ENCODE measurements at places on chromosomes 2 and 18.

- no peaks in the 10 kb centered on the region for H3K36me3 ChIP-seq
- peaks cover 17% of the 10 kb centered on the region for H3K4me1 ChIP-seq
- peaks cover 13% of the 10 kb centered on the region for H3K27me3 ChIP-seq
These were observed 60.5 kb downstream of the STPG4 start for GRCh38 chr2:47094511-47095142.

GRCh38 chr2:13676269-13676668 is 956.2 kb upstream of the LRATD1 start:
- H3K36me3 ChIP-seq, result no peaks in the 10 kb centered on the region
- no peak for DNase-seq
- H3K27me3 ChIP-seq, result peaks cover 8% of the 10 kb centered on the region
- H3K27ac ChIP-seq, result no peak overlapping the region

- H3K36me3 ChIP-seq, result no peaks in the 10 kb centered on the region
- no peak for DNase-seq
- peaks cover 36% of the 10 kb centered on the region for H3K27me3 ChIP-seq
- no peak overlapping the region for H3K4me3 ChIP-seq
These were observed 1.3 kb downstream of the SLC23A3 start for GRCh38 chr2:219168526-219168925.

GRCh38 chr2:107804608-107805498 is 21.8 kb upstream of the RGPD4 start:
- no peak overlapping the region for H3K4me3 ChIP-seq
- peaks cover 35% of the 10 kb centered on the region for H3K4me1 ChIP-seq
- no peak overlapping the region for H3K27ac ChIP-seq

DNA sequence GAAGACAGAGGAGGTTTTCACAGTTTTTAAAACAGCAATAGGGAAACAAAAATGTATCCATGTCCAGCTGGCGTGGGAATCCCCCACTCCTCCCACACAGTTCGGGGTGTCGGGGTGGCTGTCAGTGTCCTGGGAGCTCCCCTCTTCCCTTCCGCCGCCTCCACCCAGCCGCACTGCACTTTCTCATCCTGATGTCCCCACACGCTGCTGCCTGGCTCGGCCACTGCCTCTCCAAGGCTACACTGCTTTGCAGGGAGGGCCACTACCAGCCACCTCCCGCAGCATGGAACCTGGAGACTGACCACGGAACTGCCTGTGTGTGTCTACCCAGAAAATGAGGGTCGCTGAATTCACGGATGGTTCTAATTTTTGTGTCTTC is 138.7 kb upstream of the CTDP1 start:
- no peak overlapping the region for H3K4me3 ChIP-seq
- H3K27ac ChIP-seq, result no peak overlapping the region
- H3K27me3 ChIP-seq, result peaks cover 27% of the 10 kb centered on the region
- no peak for DNase-seq

GRCh38 chr2:62672601-62673000 is 32.9 kb upstream of the EHBP1 start:
- H3K36me3 ChIP-seq, result no peaks in the 10 kb centered on the region
- H3K27ac ChIP-seq, result no peak overlapping the region
- no peak overlapping the region for H3K4me3 ChIP-seq
- H3K27me3 ChIP-seq, result no peaks in the 10 kb centered on the region
- DNase-seq, result peak; percentile 34

DNA sequence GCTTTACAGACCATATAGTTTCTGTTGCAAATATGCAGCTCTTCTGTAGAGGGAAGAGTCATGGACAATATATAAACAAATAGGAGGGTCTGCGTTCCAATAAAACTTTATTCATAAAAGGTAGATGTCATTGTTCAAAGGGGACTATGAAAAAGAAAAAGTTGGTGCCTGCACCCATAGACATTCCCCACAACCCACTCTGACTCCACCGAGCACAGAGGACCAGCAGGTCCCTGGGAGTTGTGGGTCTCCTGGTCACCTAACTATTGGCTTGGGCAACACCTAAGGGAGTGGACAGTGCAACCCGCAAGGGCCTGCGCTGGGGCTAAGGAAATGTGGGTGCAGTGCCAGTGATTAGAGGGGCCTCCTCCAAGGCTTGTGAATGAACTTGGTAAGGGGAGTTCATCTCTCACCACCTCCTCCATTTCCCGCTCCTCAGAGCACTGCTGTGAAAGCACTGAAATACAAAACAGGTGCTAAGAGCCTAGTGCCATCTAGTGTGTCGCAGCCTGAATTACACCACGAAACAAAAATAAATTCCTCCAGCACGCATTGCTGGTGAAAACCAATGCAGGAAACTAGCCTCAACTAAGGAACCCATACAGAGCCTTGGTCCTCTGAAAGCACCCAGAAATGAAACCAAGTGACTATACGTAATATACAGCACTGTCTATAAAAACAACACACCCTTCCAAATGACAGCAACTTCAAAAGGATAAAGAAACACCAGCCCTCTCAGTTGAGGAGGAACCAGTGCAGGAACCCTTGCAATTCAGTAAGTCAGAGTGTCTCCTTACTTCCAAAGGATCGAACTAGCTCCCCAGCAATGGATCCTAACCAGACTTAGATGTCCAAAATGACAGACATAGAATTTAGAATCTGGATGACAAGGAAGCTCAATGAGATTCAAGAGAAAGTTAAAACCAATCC is 166.6 kb downstream of the RNF144A start:
- H3K27ac ChIP-seq, result no peak overlapping the region
- H3K4me3 ChIP-seq, result no peak overlapping the region
- H3K4me1 ChIP-seq, result no peaks in the 10 kb centered on the region
- no peak for DNase-seq

DNA sequence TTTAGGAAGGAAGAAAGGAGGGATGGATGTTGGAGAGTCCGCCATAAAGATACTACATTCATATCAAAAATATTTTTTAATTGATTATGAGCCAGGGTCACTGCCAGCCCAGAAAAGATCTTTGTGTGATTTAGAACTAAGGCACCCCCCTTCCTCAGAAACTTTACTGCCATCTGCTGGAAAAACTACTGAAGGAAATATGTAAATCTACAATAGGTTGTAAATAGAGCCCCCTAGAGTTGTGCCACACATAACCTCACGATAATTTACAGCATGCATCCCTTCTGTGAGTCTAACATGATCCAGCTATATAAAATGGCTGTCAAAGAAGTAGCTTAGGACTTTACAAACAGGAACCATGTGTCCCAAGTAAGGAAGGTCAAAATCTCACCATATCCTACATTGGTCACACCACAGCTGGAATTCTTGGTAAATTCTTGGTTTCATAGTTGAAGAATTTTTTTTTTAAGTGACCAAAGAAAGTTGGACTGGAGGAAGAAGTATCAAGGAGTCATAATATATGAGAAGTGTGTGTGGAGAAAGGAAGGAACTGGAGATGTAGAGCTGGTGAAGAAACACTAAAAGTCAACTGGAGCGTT is 152.5 kb downstream of the CYP26B1 start:
- H3K4me1 ChIP-seq, result peaks cover 7% of the 10 kb centered on the region

DNA sequence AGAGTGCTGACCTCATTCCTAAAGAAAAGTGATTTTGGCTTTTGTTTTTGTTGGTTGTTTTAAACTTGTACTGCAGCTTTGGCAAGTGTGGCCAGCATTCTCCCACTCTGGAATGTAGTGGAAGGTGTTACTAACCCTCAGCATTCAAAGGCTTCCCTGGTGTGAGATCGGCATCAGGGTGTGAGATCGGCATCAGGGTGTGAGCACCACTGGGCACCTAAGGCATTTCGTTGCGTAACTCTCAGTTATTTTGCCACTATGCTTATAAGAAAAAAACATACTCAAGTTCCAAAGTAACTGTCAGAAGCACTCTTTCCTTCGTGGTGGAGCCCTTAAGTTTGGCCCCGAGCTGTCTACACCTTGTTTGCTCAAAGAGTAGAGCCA is 1.7 kb downstream of the CYBRD1 start:
- peaks cover 13% of the 10 kb centered on the region for H3K27me3 ChIP-seq
- no peak for DNase-seq
- peaks cover 46% of the 10 kb centered on the region for H3K4me1 ChIP-seq
- peak overlapping the region; percentile 92 for H3K4me3 ChIP-seq

DNA sequence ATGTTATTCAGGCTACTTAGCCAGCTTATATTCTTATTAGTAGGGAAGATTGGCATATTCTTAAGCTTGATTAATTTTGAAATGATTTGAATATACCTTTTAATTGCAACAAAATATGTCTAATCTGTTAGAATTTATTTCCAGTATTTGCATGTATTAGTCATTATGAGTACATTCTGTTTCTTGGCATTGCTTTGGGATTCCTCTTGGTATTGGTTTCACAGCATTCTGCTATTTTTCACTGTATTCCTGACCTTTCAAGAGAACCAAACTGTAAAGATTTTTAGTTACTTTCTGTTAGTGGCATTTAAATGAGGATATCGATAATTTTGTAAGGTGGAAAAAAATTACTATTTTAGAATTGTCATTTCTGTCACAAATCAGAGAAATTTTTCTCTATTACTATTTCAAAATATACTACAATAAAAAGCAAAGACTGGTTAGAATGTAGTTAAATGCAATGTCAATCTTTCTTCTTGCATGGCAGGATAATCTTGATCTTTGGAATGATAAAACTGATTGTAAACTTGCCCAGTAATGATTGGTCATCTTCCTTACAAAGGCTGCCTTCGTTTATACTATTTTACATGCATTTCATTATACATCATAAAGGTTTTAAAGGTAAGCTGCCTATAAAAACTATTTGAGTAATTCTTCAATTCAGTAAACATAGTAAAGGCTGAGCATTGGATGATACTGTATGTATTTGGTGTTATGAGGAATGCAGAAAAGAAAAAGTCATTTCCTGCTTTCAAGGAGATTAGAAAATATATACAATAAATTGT is 86.1 kb downstream of the SLC4A10 start:
- H3K27ac ChIP-seq, result no peak overlapping the region
- H3K36me3 ChIP-seq, result no peaks in the 10 kb centered on the region
- peaks cover 4% of the 10 kb centered on the region for H3K27me3 ChIP-seq
- H3K4me3 ChIP-seq, result no peak overlapping the region
- H3K4me1 ChIP-seq, result no peaks in the 10 kb centered on the region

GRCh38 chr18:79458131-79458838 is 62.6 kb downstream of the NFATC1 start:
- peaks cover 5% of the 10 kb centered on the region for H3K36me3 ChIP-seq
- no peak overlapping the region for H3K4me3 ChIP-seq
- DNase-seq, result no peak
- H3K4me1 ChIP-seq, result peaks cover 16% of the 10 kb centered on the region
- no peak overlapping the region for H3K27ac ChIP-seq
- no peaks in the 10 kb centered on the region for H3K27me3 ChIP-seq

GRCh38 chr2:113707106-113707505 is 49.3 kb downstream of the SLC35F5 start:
- H3K36me3 ChIP-seq, result peaks cover 30% of the 10 kb centered on the region
- H3K27me3 ChIP-seq, result no peaks in the 10 kb centered on the region
- no peak for DNase-seq
- H3K27ac ChIP-seq, result no peak overlapping the region
- peaks cover 25% of the 10 kb centered on the region for H3K4me1 ChIP-seq

DNA sequence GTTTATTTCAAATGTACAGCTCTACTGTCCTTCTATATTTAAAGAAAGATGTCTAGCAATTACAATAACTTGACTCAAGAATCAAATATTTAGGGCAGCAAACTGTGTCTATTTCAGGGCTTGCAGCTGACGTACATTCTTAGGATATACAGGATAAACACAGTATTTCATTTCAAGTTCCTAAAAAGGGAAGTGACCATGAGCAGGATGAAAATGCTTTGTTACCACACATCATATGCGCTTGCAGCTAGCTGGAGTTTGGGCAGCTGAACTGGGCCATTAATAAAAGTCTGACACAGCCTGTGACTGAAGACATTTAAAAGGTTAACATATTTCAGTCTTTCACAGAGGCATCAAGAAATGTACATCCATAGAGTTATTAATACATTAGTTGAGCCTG is 264.6 kb upstream of the TRIB2 start:
- no peak overlapping the region for H3K4me3 ChIP-seq
- H3K27me3 ChIP-seq, result peaks cover 2% of the 10 kb centered on the region
- DNase-seq, result no peak
- peaks cover 3% of the 10 kb centered on the region for H3K4me1 ChIP-seq

DNA sequence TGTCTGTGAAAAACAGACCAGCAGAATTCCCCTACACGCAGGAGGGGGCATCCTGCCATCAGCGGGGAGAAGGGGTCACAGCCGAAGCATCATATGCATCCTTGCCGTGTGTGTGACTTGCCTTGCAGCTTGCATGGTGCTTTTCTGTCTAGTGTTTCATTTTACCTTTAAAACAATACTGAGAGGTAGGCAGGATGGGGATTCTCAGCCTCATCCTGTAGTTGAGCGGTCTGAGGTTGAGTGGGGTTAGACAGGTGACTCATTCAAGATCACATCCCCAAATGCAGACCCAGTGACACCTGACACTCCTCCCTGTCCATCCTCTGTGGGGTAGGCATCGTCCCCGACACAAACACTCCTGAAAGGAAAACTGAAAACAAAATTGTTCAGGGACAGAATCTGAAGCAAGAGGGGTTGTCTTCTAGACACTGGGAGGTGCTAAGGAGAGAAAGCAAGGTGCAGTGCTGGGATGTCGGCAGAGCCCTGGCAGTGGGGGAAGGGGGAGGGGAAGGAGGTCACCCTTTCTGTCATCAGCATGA is 7.9 kb downstream of the ARL4C start:
- peak overlapping the region; percentile 28 for H3K4me3 ChIP-seq
- H3K27ac ChIP-seq, result peak overlapping the region; percentile 87
- H3K36me3 ChIP-seq, result peaks cover 79% of the 10 kb centered on the region
- peaks cover 54% of the 10 kb centered on the region for H3K4me1 ChIP-seq
- no peak for DNase-seq

DNA sequence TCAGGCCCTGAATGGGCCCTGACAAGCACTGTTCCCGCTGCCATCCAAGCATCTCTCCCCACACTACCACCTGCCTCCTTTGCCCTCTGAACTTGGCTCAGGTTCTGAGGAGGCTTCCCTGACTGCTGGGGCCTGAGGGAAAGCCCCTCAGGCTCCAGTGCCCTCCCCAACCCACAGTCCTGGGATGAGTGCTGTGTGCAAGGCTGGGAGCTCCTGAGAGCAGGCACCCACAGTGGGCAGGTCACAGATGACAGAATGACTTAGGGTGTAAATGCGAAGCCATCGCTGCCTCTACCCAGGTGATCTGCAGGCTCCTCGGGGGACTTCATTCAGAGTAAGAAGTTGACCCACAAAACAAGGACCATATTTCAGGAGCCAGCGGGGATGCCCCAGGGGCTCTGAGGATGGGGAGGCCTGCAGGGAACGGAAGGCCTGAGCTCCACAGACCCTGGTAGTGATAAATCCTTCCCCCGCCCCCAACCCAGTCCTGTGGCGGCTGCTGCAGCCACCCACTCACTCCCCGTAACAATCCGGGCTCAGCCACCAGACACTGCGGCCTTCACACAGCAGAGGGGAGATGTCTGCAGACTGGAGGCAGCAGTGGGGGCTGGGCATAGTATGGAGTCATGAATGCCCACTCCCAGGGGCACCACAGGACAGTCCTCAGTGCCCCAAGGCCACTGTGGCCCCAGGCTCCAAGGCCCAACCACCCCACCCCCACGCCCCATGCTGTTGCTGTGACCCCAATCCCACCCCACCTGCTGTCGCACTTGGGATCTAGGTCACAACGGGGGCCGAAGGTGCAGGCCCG is 8.9 kb downstream of the BIN1 start:
- no peak for DNase-seq
- peaks cover 3% of the 10 kb centered on the region for H3K27me3 ChIP-seq
- peak overlapping the region; percentile 38 for H3K4me3 ChIP-seq
- peaks cover 89% of the 10 kb centered on the region for H3K4me1 ChIP-seq
- H3K36me3 ChIP-seq, result peaks cover 10% of the 10 kb centered on the region

GRCh38 chr2:212941361-212941760 is 210.1 kb downstream of the IKZF2 start:
- H3K36me3 ChIP-seq, result no peaks in the 10 kb centered on the region
- no peak overlapping the region for H3K27ac ChIP-seq
- H3K27me3 ChIP-seq, result no peaks in the 10 kb centered on the region
- no peak for DNase-seq
- H3K4me1 ChIP-seq, result peaks cover 41% of the 10 kb centered on the region
